Cerebellar nuclear complex (tissue), 1 donor: ENCODE measurements at places on chromosomes 1 and 21.

- DNase-seq = no peak
These were observed 10.0 kb upstream of the MORC3 start for GRCh38 chr21:36310016-36310415.

DNA sequence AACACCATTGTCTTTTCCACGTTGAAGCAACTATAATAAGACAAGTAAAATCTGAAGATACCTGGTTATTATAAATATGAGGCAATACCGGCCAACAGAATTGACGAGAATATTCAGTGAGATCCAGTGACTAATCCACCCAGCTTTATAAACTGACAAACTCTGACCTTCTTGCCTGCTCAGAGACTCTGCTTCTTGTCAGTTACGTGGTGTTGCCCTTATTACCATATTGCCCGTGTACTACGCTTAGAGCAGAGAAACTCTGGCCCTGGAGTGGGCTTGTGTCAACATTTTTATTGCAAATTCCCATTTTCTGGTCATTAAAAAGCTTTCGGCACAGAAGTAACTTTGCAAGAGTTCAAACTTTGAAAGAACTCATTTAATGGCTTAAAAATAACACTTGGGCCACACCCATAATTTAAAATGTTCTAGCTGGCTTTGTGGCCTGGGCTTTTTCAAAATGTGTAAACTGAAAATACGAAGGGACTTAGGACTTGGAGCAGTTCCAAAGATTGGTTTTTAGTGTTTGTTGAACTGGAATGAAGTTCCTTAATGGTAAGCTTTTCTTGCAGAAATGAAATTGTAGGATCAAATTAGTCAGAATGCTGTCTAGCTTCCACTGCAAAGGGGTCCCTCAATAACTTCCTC lies 266.2 kb downstream of the LMO4 start:
- DNase-seq = no peak

- DNase-seq = no peak
These were observed 425.5 kb downstream of the NUF2 start for GRCh38 chr1:163747261-163747660.

GRCh38 chr1:167499106-167499505 lies 19.2 kb downstream of the CD247 start:
- DNase-seq = no peak

DNA sequence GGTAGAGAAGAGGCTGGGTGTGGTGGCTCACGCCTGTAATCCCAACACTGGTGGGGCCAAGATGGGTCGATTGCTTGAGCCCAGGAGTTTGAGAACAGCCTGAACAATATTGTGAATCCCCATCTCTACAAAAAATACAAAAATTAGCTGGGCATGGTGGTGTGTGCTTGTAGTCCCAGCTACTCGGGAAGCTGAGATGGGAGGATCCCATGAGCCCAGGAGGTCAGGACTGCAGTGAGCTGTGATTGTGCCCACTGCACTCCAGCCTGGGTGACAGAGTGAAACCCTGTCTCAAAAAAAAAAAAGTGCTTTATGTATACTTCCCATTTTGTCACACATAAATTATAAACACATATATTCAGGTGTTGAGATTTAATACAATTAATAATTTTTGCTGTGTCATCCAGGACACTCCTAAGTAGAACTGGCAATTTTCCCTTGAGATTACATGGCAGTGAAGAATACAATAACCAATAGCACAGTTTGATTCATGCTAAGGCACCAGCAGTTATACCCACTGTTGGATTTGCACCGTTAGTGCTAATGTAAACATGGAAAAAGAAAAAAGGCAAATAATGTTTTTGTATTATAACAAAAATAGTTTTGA lies 15.5 kb downstream of the GABPB2 start:
- DNase-seq = no peak
